ENCODE measurements at places on chromosomes 1 and 21.

GRCh38 chr1:233277637-233278606 lies 17.6 kb downstream of the PCNX2 start:
- DNase-seq = no peak

DNA sequence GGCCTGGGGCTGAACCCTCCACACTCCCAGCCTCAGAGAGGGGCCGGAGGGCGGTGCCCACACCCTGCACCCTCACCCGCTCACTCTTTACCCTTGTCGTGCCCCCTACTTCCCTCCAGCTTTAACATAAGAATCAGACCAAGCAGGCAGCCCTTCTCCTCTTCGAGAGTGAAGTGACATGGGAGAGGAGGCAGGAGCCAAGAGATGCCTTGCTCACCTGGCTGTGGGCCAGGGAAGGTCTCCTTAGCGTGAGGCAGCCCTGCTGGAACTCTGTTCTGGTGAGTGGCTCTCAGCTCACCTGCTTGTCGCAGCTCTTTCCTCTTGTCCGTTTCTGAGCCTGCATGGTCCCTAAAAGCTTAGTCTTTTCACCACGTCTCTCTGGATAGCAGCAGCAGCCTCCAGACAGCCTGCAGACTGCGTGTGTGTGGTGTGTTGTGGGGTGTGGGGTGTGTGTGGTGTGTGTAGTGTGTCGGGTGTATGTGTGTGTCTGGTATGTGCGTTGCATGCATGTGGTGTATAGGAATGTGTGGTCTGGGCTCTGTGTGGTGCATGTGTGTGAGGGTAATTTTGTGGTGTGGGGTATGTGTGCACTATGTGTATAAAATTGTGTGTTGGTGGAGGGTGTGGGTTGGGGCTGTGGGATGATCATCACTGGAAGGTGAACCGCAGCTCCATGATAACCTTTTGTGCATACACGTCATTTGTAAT lies 86.7 kb downstream of the CCDC185 start:
- no peak for DNase-seq

- peak; percentile 70 for DNase-seq
These were observed 13.3 kb upstream of the TBX15 start for GRCh38 chr1:119001181-119002027.

- no peak for DNase-seq
These were observed 38.9 kb downstream of the ALG14 start for GRCh38 chr1:95033843-95034242.

DNA sequence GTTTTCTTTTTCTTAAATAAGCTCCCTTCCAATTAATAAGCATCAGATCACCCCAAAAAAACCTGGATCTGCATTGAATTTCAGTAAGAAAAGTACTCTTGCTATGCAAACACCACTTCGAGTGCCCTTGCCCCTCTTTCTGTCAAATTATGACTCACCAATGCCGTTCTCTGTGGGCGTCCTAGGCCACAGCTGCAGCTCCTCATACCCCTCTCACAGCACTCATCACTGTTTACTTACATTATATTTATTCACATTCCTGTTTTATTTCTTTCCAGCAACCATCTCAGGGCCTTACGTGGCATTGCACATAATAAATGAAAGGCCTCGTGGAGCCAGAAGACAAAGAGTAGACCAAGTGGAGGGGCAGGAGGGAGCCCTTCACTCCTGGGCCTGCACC lies 99.1 kb upstream of the CTTNBP2NL start:
- no peak for DNase-seq

GRCh38 chr21:45135122-45135521 lies 60.7 kb downstream of the ADARB1 start:
- peak; percentile 61 for DNase-seq

GRCh38 chr21:35026617-35027562 lies 22.2 kb downstream of the RUNX1 start:
- peak; percentile 66 for DNase-seq

DNA sequence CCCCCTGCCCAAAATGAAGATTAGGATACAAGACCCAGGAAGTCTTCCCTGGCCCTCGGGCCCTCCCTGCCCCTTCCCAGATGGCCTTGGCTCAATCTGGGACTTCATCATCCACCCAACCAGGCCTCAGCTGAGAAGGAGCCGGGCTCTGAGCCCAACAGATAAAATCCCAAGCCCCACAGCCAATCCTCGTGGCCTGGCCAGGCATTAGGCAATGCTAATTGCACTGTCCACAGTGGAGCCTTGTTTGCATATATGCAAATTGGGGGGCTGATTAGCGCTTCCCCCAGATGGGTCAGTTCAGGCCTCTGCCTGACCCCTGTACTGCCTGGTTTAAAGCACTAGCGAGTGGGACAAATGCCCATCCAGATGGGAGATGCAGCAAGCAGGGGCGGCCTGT lies 34.9 kb downstream of the IGSF21 start:
- no peak for DNase-seq

DNA sequence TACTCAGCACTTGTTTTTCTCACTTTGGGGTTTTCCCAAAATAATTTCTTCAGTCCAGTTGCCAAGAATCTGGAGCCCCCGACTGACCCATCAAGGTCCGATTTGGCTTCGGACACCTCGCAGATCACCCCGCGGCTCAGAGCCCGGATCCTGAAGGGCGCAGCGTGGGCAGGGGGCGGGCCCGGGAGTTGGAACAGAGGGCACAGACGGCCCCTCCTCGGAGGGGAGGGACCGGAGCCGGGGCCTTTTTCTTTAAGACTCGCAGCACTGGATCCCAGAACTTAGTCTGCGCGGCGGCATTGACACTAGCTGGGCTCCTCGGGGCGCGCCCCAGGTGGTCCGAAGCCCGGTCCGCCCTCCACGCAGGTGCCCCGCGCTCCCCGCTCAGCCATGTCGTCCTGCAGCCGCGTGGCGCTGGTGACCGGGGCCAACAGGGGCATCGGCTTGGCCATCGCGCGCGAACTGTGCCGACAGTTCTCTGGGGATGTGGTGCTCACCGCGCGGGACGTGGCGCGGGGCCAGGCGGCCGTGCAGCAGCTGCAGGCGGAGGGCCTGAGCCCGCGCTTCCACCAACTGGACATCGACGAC lies at the start of gene CBR3:
TSS of gene CBR3 (plus strand) at position 277 of the 588 bp plus-strand sequence. CDS start at position 391, 114 bp downstream.
- peak; percentile 82 for DNase-seq

Measured in psoas muscle (tissue), 8 donors.